ENCODE measurements at places on chromosomes 7 and 10.

GRCh38 chr7:128119036-128119435 lies 87.8 kb upstream of the LRRC4 start:
- DNase-seq = no peak

GRCh38 chr10:104447331-104447730 lies 93.7 kb downstream of the CFAP58 start:
- DNase-seq = no peak

- peak; percentile 56 for DNase-seq
Measured at GRCh38 chr7:24052572-24053260, 231.3 kb upstream of the NPY start.

GRCh38 chr10:123398180-123398591 lies 244.0 kb downstream of the BUB3 start:
- no peak for DNase-seq

- no peak for DNase-seq
Measured at GRCh38 chr7:41391818-41392217, 311.1 kb downstream of the INHBA start.

DNA sequence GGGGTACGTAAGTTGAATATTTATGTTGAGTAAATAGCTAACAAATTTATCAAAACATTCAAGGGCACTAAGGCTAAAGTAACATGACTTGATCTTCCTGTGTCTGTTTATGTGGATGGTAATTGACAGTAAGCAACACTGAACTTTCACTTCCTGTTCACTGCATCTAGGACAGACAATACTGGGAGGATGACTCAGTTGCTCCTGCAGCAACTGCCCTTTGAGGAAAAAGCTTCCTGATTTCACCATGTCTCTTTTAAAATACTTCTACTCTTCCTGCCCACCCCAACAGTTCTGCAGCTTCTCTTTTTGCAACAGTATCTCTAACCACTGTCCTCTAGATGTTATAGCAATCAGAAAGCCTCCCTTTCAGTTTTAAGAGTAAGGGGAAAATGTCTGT lies 76.6 kb upstream of the HGF start:
- DNase-seq = peak; percentile 22

- DNase-seq = no peak
Measured at GRCh38 chr10:89233033-89233432, 18.5 kb downstream of the LIPA start.

DNA sequence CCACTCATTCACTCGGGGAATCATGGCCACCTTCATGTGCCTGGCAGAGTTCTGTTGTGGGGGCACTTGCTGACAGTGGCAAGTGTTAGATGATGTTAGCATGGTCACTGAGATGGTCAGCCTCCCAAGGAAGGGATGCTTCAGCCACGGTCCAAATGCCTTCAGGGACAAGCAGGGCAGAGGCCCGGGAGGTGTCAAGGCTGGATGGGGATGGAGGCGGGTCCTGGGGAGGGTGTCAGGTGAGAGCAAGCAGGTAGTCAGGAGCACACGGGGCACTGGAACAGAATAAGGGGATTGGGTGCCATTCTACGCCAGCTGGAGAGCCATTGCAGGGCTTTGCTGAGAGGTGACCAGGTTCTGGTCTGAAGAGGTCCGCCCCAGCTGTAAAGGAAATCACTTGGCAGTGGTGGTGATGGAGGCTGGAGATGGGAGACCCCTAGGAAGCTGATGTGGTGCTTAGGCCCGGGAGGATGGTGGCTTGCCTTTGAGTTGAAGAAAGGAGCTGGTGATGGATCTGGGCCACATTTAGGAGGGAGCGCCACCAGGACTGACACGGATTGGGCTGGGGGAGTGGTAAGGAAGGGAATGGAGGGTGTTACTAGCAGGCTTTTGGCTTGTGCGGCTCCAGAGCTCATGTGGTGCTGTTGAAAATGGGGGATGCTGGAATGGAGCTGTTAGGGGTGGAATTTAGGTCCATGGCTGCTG lies 24.1 kb downstream of the AGAP3 start:
- DNase-seq = no peak

GRCh38 chr7:120567204-120567603 lies 290.7 kb downstream of the TSPAN12 start:
- no peak for DNase-seq

DNA sequence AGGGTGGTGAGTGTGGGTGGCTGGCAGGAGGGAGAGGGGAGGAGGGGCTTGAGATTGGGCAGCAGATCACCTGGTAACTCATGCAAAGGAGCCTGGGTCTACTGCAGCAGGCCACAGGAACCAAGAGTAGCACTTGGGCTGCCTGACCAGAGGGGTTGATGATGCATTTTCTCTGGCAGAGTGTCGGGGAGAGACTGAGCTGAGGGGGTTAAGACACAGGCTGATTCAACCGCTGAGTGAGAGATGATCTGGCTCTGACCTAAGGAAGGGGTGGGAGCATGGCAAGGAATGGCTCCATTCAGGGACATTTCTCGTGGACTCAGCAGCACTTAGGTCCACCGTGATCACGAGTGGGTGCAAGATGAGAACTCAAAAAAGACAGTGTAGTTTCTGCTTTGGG lies 115.5 kb upstream of the STK17A start:
- DNase-seq = no peak

- DNase-seq = no peak
Measured at GRCh38 chr7:46089281-46089680, 168.2 kb upstream of the IGFBP3 start.

DNA sequence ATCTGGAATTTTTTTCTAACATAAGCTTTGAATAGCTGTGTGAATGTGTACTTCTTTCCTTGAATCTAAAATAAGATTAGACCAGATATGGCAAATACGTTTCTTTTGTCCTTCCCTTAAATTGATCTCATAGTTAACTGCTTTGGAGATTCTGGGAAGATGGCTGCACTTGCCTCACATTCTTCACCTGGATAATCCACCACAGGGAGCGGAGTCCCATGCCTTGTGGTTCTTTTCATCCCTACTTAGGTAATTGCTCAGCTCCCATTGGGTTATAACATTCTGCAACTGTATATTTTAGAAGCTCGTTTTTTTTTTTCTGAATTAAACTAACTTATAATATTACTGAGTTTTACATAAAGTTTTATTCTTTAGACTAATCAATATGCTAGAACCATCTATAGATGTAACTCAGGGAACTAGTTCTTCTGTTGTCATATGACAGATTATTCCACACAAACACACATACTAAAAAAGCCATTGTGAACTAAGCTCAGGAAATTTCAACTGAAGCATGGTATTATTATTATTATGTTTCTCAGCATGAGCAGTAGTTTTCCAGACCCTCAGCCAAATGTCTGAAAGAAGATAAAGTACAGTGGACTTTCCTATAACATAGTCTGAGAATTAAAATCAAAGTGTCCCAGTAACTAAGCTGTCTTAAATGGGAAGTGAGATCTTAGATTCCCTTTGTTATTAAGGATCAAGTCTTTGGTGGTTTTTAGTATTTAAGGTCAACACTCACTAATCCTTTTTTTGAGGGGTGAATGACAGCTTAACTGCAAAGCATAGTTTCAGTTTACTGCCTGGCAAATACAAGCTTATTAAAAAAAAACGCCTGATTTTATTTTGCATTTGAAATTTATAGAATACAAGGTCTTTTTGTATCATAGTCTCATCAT lies 182.3 kb downstream of the PPP1R9A start:
- no peak for DNase-seq

GRCh38 chr7:65980478-65981250 lies 1.3 kb downstream of the GUSB start:
- DNase-seq = no peak

GRCh38 chr10:26336979-26337378 lies 101.2 kb upstream of the APBB1IP start:
- no peak for DNase-seq

DNA sequence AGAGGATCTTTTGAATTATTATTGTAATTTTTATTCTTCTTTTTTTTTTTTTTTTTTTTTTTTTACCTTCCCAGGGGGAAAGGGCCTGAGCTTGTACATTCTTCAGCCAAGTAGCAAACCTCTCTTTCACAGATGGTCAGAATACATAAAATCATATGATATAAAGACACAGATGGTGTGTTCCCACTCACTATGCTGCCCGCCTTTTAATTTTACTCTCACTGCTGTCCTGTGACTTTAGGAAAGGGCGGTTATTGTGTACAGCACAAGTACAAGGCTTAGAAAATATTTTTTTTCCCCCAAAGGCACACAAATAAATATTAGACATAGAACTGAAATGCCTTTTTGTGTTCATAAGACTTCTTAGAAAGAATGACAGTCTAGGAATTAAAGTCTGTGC lies 213.6 kb downstream of the RPS24 start:
- DNase-seq = no peak

GRCh38 chr10:75531571-75532031 lies 100.2 kb downstream of the LRMDA start:
- DNase-seq = no peak

GRCh38 chr7:14179781-14180180 lies 190.3 kb upstream of the ETV1 start:
- no peak for DNase-seq

DNA sequence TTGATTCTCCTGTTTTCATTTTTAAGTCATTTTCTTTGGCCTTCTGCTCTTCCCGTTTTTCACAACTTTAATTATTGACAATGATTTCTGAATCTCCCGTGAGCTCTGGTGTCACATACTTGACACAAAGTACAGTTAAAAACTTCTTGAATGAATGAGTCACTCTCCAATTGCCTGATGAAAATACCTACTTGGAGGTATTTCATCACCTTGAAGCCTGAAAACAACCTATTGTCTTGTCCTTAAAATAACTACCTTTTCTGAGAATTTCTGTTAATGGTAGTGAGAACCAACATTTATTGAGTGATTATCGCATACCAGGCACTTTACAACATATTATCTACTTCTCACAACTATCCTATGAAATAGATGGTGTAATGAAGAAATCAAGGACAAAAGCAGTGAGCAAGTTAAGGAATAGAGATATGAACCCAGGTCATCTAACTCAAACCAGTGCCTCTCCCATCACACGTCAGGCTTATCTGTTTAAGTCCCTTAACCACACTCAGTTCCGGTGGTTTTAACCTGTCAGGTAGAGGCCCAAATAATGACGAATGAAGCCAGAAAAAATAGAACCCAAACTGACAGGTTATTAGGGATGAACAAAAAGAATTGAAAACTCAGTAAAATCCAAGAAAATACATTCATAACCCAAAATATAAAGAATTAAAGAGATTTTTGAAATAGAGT lies 11.6 kb downstream of the BET1 start:
- DNase-seq = no peak

GRCh38 chr7:129644634-129645230 lies 33.2 kb downstream of the NRF1 start:
- peak; percentile 52 for DNase-seq

DNA sequence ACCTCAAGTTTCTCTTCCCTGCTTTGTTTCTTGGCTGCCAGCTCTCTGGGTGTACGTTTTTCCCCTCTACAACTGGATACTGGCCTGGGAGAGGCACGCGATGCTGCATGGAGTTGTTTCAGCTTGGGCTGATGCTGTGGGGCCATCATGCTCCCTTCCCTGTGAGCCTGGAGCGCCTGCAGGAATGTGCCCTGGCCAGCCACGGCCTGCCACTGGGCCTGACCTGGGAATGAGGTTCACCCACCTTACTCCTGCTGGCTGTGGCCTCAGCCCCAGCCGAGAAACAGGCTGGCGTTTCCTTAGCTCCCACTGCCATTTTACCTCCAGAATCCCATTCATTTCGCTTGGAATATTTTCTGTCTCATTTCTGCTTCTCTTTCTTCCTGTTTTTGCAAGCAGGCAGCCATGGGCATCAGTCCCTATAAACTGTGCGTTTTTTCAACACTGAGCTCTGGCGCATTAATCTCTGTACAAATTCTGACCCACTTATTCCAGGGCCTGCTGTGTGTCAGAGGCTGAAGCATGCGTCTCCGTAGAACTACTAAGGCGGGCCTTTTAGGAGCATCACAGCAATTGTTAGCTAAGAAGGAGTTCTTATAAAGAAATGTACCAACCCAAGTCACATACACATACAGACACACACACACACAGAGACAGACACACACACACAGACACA lies 57.9 kb downstream of the GATA3 start:
- DNase-seq = no peak

DNA sequence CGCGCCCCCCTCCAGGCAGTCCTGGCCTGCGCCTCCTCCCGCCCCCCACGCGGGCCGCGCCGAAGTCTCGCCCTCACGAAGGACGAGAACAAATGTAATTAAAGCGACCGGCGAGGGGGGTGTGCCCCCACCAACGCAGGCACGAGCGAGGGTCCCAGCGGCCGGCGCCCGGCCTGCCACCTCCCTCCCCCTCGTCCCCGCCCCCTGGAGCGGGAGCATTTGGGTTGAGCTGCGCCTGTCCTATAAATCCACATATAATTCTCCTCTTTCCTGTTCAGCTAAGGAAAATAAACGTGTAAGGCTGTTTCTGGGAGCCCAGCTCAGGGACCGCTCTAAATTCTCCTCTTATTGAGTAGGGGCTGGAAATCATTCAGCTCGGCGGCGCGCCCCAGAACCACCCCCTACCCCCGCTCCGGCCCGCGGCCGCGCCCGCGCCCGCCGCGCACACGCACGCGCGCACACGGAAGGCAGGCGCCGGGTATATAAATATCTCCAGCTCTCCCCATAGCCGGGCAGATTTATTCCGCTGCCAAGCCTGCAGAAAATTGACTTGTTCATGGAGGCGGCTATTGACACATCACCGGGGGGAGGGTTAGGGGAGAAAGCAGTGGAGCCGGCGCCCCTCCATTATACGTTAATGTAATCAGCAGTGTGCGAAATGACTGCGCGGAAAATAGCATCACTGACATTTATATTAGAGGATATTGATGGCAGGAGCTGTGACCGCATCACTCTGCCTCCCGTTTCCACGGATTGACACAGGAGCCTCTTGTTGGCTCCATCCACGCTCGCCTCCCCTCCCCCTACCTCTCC lies 61.6 kb upstream of the BTRC start:
- DNase-seq = no peak

DNA sequence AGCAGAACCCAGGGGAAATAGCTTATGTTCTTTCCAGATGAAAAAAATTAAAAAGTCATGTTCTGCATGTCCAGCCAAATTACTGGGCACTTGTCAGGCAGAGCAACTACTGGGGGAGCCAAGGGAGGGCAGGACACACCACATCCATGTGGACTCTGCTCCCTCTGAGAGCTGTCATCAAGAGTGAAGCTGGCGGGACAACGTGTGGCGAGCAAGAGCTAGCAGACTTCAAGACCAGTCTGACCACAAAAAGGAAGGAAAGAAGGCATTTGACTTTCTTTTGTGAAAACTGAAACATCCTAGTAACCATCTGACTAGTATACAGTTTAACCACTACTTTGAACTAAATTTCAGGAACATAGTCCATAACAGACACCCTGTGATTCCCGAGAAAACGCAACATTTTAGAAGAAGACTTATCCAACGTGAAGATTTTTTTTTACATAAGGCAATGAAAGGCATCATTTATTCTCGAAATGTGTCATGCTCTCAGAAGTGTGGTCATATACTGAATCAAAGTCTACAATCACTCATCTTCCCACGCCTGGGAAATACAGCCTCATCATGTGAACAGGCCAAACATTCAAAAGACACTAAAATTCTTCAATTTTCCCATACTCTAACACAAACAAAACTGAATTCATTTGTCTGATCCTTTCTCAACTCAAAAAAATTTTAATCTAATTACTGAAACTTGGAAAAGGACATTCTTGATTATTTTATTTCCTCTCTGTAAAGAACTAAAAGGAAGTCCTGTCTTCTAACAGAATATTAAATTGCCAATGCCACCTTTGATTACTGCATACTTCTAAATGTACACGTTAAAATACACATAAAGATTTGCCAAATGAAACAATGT lies 15.5 kb downstream of the CYTH3 start:
- no peak for DNase-seq
